Stimulated activated CD8-positive, alpha-beta memory T cell treated with anti-CD3 and anti-CD28 coated beads, Interleukin-12 subunit alpha, Interleukin-12 subunit beta, amount 100 ng/mL, for 4 hours (primary cell): ENCODE measurements at places on chromosomes 7 and 10.

DNA sequence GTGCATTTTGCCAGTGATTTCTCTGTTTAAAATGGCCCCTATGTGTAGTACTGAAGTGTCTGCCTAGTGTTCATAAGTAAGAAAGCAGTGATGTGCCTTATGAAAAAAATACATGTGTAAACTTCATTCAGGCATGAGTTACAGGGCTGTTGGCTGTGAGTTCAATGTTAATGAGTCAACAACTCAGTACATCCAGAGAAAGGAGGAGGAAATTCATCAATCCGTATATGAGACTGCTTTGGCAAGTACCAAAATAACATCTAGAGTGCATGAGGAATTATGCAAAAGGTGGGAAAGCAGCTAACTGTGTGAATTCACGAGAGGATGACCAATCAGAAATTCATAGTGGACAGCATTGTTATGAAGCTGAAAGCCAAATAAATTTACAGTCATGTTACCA lies 255.6 kb downstream of the ZEB1 start:
- DNase-seq, result no peak

DNA sequence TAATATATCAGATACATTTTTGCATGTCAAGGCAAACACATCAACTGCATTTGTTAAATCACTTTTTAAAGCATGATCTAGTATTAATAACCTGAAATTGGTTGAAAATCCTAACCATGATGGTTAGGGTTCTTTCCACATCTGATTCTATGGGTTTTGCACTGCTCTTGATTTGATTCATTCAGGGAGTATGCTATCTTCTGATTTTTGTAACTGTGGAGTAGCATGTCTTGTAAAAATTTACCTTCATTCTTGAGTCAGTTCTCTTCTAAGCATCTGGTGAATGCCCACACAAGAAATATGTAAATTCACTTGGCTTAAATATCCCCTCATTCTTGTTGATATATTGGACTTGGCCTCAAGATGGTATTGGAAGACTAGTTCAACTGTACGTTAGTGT lies 178.7 kb downstream of the KLF6 start:
- DNase-seq, result no peak

- no peak for DNase-seq
Measured at GRCh38 chr7:29588900-29589696, 25.5 kb downstream of the PRR15 start.

- no peak for DNase-seq
Measured at GRCh38 chr10:108902619-108903285, 1020.6 kb downstream of the XPNPEP1 start.

DNA sequence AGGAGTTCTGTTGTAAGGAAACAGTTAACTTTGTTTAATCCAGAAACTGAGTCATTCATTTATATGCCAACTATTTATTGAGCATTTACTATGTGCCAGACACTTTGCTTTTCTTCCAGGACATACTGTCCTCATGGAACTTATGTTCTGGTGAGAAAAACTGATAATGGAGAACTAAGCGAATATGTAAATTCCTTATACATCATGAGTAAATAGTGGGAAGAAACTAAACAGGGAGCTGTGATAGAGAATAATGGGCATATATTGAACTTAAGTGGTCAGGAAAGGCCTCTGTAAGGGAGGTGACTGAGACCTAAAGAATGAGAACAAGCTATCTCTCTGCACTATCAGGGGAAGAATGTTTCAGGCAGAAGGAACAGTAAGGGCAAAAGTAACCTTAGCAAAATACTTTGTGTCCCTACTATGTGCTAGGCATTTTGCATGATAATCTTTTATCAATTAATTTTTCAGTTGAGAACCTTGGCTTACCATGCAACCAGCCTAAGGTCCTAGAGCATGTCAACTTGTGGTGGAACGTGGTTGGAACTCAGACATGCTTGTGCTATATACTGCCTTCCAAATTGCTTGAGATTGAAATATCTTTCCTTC lies 45.4 kb downstream of the ST7 start:
- DNase-seq, result no peak

DNA sequence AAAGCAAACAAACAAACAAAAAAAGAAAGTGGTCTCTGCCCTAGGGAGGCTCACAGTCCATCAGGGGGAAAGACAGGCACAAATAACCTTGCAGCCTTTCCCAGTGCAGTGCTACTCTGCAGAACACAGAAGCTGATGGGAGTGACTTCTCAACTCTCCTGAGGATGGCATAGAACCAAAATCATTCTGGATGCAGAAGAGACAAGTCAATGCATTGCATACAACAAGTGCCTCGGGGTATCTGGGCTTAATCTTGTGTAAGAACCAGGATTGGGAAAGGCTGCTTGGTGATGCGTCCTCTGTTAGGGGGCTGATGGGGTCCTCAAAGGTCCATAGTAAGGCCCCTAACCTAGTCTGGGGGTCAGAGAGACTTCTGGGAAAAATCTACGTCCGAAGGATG lies 68.9 kb downstream of the NEURL1 start:
- no peak for DNase-seq

DNA sequence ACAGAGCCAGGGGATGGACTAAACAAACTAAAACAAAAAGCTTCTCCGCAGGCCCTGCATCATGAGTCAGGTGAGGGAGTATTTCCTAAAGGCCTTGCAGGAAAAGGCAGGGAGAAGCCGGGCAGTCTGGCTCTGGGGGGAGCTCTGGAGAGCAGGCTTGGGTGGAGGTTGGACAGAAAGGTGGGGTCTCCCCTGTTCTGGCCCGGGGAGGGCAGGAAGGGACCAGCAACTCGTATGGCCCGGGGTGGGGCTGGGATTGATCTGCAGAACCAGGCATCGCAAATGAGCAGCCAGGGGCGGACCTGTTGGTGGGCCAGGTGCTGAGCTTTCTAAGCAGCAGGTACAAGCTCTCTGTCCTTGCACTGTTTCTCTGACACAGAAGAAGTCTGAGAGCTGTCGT lies 235.2 kb downstream of the TCERG1L start:
- no peak for DNase-seq

GRCh38 chr7:47968847-47969774 lies 10.3 kb downstream of the HUS1 start:
- no peak for DNase-seq

DNA sequence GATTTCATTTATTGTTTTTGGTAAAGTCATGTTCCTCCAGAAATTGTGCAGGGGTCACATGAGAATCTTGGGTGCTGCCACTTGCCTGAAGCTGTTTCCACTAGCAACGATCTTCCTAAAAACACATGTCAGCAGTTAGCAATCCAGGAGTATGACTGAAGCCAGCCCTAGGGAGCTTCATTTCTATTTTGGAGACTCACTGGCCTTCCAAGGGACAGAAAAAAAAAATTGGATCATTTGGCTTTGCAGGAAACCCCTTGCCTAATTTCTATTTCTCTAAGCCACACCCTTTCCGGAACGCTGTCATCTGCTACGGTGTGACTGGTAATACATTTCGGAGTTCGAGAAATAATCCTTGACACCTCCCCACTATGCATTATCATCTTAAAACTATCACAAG lies 204.7 kb downstream of the TAX1BP1 start:
- no peak for DNase-seq

GRCh38 chr10:64086083-64086767 lies 565.0 kb downstream of the REEP3 start:
- no peak for DNase-seq
